Activated CD4-positive, alpha-beta T cell treated with anti-CD3 and anti-CD28 coated beads, Interleukin-2, amount 50 U/mL, for 4 hours (primary cell): ENCODE measurements at places on chromosomes 3 and 15.

DNA sequence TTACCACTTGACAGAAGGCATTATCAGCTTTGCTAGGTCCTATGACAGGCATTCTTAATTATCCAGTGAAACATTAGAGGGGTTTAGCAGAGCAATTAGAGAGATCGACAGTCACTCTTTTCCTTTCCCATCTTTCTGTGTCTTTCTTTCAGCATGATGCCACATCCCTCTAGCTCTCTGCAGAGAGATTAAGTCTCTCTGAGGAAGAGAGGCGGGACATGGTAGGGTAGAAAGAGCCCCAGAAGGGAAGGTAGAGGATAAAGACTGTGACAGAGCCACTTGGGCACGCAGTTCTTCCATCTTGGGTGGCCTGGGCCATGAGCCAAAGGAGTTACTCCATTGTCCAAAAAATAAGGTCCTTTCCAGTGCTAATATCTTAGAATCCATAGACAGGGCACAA lies 55.8 kb downstream of the HHLA2 start:
- no peak for DNase-seq

- no peak for DNase-seq
Measured at GRCh38 chr3:171760477-171760876, 49.8 kb downstream of the PLD1 start.

GRCh38 chr3:69197922-69198530 lies 75.6 kb upstream of the LMOD3 start:
- peak; percentile 78 for DNase-seq

GRCh38 chr3:23276913-23277658 lies 74.0 kb downstream of the UBE2E2 start:
- no peak for DNase-seq

- DNase-seq = no peak
Measured at GRCh38 chr3:105067361-105067760, 299.3 kb upstream of the ALCAM start.

- DNase-seq = no peak
Measured at GRCh38 chr3:53354945-53355498, 7.7 kb upstream of the DCP1A start.

DNA sequence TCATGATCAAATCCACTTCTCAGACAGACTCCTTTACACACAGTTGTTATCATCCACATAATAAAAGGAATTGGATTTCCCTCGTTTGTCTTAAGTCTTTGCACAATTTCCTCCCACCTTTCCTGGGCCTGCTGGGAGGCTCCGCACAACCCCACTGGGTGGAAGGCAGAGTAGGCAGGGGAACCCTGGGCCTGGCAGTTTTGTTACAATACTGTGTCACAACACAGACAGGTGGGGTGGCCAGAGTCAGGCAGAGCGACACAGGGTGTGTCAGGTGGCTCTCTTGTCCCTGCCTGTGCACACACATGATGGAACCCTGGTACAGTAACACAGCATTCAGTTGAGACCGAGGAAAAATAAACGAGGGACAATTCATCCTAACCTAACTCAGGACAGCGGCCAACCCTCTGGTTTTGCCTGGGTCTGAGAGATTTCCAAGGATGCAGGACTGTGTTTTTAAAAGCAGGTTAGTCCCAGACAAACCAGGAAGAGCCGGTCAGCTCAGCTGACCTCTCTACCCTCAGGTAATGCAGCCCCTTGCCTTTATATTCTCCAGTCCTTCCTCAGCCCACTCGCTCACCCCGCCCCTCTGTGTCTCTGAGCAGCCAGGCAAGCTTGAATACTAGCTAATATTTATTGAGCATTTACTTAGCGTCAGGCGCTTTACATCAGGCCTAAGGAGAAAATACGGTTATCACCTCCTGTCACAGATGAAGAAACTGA lies 8.8 kb upstream of the FAM174B start:
- no peak for DNase-seq

- no peak for DNase-seq
Measured at GRCh38 chr3:144151983-144152382, 180.4 kb downstream of the DIPK2A start.

- DNase-seq = no peak
Measured at GRCh38 chr15:35304389-35304788, 219.3 kb upstream of the NANOGP8 start.
